Stimulated activated CD8-positive, alpha-beta memory T cell treated with anti-CD3 and anti-CD28 coated beads, Interleukin-4, amount 100 ng/mL, for 1 hour (primary cell): ENCODE measurements at places on chromosomes 7 and 10.

GRCh38 chr7:158534598-158534997 lies 53.0 kb downstream of the PTPRN2 start:
- DNase-seq = no peak

DNA sequence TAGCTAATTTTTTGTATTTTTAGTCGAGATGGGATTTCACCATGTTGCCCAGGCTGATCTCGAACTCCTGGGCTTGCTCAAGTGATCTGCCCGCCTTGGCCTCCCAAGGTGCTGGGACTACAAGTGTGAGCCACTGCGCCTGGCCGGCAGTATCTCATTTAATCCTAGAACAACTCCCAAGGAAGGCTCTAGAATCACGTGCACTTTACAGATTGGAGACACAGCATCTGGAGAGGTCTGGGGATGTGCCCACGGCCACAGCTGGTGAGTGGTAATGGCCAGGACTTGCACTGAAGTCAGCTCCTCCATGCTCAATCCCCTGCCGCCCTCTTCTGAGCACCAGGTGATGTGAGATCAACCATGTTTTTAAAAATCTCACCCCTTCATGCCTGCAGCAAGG lies 43.1 kb downstream of the CARD11 start:
- DNase-seq = no peak

DNA sequence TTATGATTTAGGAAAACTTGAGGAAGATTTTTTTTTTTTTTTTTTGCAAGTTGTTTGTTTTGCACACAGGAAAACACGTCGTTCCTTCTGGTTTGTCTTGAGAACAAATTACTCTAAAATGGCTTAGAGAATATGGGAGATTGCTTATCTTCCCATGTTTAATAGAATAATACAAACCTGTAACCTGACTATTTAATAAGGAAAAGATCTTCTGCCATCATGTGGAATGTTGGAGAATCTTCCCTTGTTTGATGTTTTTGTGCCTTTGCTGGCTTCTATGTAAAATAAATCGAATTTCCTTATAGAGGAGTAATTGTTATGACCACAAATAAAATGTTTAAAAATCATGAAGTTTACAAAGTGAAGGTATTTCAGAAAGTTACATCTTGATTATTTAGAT lies 818.8 kb downstream of the GATA3 start:
- no peak for DNase-seq

- DNase-seq = no peak
Observed at GRCh38 chr7:12907774-12908173, 220.3 kb downstream of the ARL4A start.

GRCh38 chr10:59055045-59055444 lies 121.4 kb upstream of the PHYHIPL start:
- no peak for DNase-seq

DNA sequence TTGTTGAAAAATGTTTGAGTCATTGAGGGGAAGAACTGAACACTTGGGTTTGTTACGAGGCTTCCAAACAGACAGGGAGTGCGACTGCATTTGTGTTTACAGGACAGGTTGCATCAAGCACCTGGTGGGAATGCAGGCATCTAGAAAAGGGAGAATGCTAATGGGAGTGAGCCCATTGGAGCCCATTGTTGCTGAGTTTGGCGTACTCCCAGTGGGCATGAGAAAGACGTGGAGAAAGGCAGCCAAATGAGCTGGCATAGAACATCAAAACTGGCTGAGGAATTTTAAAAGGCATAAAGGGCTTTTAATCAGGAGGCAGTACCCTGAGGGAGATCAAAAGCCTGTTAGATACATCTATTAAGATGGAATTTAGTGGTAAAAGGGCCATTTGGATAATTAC lies 171.6 kb upstream of the NPSR1 start:
- DNase-seq = no peak

- no peak for DNase-seq
Observed at GRCh38 chr7:45601094-45601493, 26.9 kb downstream of the ADCY1 start.

GRCh38 chr10:58237014-58237834 lies 30.5 kb downstream of the IPMK start:
- DNase-seq = no peak

- DNase-seq = no peak
Observed at GRCh38 chr7:78125884-78126283, 327.3 kb downstream of the PHTF2 start.

DNA sequence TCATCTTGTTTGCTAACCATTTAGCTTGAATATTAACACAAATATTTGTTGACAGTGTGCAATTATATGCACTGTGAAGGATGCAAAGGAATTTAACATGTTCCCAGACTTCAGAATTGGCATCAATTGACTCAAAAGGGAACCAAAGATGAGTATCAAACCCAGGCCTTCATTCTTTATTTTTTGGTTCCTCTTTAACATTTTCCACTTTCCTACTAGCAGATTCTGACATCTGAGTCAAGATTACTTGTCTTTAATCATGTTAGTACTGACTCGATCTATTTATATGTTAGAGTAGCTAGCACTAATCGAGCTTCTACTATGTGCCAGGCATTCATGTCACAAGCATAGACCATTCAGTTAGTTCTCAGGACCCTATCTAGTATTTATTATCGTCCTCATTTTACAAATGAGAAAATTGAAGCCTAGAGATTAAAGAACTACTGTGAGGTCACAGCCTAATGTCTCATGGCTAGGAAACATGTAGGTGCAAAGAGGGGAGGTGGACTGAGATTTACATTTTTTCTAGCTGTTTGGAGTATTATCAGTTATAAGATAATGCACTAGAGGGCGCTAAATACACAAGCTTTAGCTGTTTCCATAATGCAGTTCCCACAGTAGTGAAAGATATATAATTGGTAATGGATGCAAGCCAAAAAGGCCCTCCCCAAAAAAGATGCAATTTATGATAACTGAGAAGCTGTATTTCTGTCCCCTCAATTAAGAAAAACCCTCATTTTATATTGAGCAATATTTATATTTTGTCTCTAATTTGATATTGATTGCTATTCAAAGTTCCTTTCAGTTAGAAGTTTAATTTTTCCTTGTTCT lies 32.9 kb upstream of the KMT2E start:
- no peak for DNase-seq

- no peak for DNase-seq
Observed at GRCh38 chr10:123804716-123805115, 86.9 kb downstream of the CPXM2 start.

- no peak for DNase-seq
Observed at GRCh38 chr7:149547126-149547525, 49.5 kb upstream of the ZNF746 start.

GRCh38 chr10:103197174-103197573 lies 4.1 kb upstream of the NT5C2 start:
- DNase-seq = no peak

DNA sequence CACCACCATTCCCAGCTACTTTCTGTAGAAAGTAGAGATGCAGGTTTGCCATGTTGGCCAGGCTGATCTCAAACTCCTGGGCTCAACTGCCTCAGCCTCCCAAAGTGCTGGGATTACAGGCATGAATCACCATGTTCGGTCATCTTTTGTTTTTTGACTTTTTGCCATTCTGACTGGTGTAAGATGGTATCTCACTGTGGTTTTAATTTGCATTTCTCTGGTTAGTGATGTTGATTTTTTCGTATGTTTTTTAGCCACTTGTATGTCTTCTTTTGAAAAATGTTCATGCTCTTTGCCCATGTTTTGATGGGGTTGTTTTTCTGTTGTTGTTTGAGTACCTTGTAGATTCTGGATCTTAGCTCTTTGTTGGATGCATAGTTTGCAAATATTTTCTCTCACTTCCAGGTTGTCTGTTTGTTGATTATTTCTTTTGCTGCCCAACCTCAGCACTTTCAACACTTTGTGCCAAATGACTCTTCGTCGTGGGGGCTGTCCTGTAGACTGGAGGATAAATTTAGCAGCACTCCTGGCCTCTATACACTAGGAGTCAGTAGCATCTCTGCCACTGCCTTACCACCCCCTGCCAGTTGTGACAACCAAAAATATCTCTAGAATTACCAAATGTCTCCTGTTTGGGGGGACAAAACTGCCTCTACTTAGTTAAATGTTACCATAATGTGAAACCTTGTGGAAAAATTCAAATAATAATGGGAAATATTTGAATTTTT lies 6.5 kb upstream of the CPED1 start:
- DNase-seq = no peak

GRCh38 chr10:36256948-36257356 lies 614.9 kb upstream of the FZD8 start:
- DNase-seq = no peak

DNA sequence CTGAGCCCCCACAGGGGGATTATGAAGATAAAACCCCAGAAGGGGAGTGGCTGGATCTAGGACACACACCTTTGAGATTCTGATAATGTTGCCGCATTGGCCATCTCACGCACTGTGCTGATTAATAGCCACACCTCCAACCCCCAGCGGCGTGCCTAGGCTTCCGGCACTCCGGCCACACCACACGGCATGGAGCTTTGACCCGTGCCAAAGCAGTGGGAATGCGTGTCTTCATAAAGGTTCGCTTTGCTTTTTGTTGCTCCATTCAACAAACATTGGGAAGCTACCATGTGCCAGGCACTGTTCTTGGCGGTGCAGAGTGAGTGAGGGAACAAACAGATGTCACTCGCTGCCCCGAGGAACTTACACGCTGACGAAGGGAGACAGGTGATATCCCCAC lies 117.6 kb downstream of the TCERG1L start:
- no peak for DNase-seq

DNA sequence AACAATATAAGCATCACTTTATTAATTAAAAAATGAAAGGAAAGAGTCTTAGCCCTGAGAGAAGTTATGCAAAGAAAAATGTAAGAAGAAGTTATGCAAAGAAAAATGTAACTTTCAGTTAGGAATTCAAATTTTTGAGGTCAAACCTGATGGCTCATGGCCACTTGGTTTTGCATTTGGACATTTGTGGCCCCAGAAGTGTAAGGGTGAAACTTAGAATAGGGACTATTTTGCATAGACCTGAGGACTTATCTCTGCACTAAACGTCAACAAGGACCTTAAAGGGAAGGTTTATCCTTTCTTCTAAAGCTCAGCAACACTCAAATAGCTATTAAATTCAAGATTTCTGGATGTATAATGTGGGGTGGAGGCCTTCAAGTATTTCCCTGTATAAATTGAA lies 724.5 kb upstream of the POT1 start:
- no peak for DNase-seq

DNA sequence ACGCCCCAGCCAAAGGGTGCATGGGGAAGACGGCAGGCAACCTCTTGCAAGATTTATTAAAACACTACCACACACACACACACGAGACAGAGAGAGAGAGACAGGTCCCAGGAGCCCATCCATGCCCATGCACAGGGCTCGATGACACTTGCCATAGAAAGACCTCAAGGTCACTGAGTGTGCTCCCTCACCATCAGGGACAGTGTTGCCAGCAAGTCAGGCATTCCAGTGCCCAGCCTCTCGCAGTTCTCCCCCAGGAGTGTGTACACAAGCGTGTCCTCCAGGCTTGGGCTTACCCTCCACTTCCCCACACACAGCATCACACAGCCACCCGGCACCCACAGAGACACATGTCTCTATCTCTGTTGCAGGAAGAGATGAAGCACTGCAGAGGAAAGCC lies 46.8 kb upstream of the SLF2 start:
- DNase-seq = no peak

DNA sequence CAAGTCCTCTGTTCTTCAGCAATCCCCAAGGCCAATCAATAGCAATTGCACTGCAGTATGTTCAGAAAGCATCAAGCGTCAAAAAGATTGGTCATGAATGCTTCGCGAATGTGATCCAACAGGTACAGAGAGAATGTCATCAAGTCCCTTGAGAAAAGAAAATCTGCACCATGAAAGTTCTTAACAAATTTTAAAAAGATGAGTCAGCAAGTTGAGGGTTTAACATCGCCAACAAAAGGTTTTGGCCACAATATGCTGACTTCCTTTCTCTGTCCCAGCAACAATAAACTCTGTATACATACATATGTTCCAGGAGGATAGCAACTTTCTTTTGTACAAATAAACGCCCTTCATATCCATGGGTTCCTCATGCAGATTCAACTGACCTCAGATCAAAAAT lies 168.5 kb upstream of the C7orf33 start:
- DNase-seq = no peak

DNA sequence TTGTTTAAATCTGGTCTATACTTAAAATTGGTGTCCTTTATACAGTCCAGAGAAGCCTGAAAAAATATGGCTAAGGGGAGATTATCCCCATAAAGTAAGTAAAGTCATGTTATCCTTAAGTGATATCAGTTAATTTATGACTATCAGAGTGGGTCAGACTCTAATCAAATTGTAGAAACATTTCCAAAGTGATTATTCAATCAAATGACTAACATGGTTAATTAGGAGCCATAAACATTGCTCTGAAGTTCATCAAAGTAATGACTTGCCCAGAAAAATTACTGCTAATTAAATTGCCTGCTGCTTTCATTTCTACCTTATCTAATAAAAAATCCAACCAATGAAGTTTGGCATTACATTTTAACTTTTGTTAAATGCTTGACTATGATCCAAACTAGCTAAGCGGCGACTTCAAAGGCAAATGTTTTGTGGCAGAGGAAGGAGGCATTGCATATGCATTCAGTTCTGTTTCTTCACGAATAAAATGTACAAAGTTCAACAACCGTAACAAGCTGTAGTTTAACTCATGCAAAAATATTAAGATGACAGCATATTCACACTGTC lies 76.7 kb downstream of the ETV1 start:
- no peak for DNase-seq

DNA sequence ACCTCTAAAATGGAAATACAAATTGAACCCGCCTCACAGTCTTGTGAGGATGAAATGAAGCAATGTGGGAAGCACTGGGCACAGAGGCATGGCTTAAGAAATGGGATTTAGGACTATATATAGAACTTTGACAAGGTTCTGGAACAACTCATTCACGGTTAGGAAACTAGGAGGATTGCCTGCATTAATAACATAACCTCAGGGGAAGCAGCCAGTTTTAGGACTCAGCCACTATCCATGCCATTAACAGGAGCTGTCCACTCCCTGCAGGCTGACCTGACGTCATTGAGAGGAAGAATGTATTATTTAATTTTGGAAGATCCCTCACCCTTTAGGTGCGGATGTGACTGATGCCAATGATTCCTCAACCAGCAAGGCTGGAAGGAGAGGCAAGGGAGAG lies 34.8 kb downstream of the ITGB8 start:
- no peak for DNase-seq

GRCh38 chr10:21300551-21300950 lies 224.9 kb downstream of the SKIDA1 start:
- no peak for DNase-seq

- no peak for DNase-seq
Observed at GRCh38 chr10:100998183-100998990, 1.2 kb upstream of the LZTS2 start.

DNA sequence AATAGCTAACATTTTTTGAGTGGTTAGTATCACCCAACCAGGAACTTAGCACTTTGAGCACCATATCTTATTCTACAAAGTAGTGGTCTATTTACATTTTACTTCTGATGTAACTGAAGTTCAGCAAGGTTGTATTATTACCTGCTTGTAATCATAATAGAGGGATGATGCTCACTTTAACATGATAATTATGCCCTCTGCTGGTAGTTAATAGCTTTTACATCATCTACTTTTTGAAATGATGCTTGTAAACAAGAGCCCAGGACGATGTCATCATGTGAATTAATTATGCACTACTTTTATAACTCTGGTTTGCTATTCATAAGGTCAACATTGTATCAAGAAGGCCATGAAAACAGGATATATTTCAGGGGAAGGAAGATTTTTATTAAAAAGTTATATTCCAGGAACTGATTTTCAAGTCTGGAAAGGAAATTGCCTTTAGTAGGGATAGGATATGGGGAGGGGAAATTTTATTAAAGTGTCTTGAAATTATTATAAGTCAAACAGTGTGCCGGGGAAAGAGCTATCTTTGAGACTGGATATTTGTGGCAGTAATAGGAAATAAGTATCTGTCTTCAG lies 80.3 kb upstream of the SCIN start:
- DNase-seq = no peak
